ENCODE measurements at places on chromosomes 2 and 18.

- DNase-seq: no peak
Measured at GRCh38 chr2:17363846-17364245, 154.4 kb downstream of the RAD51AP2 start.

DNA sequence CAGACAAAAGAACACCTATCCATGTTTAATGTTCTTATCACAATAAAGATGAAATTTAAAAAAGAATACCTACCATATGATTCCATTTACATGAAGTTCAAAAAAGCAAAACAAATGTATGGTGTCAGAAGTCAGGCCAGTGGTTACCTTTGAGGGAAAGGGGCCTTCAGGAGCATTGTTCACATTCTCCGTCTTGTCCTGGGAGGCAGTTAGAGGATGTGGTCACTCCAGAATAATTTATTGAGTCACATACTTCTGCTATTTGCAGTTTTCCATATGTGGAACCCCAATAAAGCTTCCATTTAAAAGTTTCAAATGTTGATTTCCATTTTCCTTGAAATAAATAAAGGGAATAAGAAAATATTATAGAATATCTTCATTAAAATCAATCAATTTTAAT lies 41.6 kb upstream of the POU3F3 start:
- DNase-seq: no peak

DNA sequence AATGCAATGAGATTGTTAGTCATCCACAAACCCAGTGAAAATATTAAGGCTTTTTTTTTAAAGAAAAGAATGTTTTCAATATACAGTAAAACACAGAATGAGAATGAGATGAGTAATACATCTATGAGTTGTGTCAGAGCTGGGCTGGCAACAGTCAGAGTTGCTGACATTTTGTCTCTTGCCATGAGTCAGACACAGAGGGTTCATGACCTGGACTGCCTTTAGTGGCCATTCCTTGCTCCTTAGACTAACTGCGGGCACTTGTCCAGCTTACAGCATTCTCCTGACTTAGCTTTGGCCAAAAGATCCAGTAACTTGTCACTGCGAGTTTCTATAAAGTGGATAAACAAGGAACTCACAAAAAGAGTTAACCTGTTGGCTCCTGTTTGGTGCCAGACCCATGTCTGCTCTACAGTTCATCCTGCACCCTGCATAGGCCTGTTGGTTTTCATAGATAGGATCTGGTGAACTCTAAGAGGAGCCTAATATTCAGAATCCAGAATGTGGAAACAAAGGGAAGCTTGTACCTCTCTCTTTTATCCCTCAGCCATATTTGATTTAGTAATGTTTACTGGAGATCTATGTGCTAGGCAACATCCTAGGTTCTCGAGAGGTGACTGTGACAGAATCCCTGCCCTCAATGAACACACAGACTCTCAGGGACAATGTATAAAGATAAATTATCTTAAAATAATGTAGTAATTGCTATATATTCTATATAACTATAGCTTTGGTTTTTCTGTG lies 391.5 kb upstream of the VWC2L start:
- no peak for DNase-seq

DNA sequence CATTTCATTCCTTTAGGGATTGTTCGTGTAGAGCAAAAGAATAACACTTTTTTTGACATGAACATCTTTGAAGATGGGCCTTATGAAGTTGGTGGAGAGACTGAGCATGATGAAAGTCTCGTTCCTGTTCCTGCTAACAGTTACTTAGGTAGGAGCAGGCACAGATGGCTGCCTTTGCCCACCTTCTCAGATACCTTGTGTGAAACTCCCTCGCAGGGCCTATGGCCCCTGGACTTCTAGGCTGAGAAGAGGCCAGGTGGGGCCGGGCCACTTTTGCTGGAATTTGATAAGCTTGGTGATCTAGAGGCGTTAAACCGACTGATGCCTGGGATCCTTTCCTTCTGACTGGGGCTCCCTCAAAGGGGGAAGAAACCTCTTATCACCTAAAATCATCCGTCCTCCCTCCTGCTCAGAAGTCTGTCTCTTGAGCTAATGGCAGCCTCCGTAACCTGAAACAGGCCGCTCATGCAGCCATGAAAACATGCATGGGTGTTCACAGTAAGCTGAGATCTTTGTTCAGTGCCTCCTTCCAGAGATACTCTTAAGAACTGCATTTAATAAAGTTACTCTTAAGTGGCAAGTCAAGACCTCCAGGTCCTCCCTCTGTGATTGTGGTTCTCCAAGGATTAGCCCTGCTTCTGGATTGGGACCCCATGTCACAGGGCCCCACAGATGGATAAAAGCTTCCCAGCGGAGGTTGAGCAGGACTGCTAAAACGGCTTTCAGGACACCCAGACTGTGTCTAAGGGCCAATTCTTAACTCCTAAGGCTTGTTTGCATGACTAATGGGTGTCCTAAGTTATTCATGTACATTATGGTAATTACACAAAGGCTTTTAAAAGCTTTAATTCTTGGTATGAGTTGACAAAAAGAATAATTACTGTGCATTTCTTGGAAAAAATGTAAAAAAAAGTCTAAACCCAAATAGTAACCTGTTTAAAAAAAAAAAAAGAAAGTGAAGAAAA lies 43.9 kb downstream of the ITGA6 start:
- no peak for DNase-seq

DNA sequence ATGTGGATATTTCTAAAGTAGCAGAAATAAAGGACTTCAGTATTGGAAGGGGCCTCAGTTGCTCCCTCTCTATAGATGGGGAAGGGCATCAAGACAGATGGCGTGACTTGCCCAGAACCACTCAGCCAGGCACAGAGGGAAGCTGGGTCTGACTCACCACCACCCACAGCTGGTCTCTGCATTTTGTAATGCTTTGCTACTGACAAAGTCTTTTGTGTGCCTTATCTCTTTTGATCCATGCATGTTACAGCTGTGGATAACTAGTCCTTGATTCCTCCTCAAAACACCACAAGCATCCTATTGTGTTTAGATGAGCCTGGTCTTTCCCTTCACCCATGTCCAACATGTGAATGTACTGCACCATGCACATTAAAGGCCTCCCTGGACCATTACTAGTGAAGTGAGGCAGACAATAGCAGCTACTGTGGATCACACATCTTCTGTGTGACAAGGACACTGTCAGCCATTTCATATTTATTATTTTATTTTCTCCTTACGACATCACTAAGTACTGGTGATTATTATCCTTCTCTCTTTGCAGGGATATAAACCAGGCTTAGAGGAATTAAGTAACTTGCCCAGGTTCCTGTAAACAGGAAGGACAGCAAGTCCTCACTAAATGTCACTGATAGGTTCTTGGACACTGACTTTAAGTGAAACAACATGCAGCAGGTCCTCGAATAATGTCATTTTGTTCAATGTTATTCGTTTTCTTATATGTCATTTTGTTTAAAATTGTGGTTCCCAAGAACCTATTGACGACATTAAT lies 29.6 kb upstream of the IL37 start:
- DNase-seq: no peak

GRCh38 chr18:74468547-74469061 lies 11.5 kb upstream of the DIPK1C start:
- no peak for DNase-seq

DNA sequence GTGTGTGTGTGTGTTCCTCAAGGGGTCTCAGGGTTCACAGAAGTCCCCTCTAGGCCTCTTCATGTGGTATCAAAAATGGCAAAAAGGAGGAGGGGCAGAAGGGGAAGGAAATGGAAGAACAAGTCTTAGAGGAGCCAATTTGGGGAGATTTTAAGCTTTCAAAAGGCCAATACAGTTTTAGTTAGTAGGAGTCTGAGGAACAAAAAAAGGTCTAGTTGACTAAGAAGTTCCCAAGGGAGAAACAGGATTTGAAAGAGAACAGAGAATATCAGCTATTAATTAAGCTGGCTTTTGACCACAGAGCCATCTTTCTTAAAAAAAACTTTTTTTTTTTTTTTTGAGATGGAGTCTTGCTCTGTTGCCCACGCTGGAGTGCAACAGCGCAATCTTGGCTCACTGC lies 7.1 kb downstream of the RNF125 start:
- no peak for DNase-seq

DNA sequence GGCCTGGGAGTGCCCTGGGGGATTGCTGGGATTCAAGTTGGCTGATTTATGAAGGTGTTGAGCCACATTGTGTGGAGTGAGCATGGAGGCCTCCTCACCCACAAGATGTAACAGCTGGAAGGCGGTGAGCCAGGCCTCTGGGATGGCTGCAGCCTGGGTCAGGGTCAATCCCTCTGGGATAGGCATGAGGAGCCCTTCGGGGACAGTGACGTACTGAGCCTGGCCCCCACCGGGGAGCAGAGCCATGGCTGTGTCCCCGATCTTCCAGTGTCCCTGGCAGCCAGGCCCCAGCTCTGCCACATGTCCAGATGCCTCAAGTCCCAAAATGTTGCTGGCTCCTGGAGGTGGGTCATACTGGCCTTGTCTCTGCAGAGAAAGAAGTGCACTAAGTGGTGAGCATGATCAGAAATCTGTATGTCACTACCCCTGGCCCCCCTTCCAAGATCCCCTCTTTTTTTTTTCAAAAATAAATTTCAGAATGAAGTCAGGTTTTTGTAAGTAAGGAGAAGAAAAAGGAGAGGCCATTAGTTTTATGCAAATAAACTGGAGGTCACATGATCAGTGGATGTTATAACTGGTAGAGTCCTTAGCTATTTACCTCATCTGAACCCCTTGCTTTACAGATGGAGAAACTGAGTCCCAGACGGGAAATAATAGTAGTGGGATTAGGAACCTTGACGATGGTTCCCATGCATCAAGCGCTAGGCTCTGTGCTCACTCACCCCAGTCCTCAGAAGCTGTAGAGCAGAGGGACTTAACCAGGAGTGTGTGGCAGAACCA lies 1.7 kb downstream of the TP53I3 start:
- no peak for DNase-seq

- no peak for DNase-seq
Measured at GRCh38 chr18:78721238-78721875, 258.3 kb upstream of the SALL3 start.

- DNase-seq: no peak
Measured at GRCh38 chr2:207847098-207847806, 77.5 kb upstream of the FZD5 start.

DNA sequence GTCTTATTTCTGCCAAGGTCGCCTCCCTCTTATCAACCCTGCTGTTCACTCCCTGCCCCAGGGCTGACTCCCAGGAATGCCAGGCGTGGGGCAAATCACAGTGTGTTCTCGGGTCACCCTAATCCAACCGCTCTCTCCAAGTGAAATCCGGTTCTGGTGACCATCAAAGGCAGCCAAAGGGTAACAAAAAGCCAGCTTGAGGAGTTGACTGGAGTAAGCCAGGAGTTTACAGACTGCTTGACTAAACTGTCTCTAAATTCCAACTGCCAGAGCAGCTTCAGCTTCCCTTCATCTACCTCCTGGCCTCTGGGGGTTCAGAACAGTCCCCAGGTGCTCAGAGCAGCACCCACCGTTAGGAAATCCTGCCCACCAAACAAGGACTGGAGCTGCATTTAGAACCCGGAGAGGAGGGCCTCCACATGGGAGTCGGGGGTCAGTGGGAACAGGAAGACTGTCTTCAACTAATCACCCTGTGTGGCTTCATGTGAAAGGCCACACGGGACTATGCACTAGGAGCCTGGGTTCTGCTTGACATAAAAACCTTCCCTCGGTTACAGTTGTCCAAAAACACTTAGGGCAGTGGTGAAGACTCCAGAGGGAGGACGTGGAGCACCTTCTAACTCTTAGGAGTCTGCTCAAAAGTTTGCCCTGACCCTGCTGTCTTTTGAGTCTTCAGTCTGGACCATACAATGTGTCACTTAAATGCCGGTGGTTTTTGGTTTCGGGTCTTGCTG lies 24.2 kb upstream of the MCFD2 start:
- DNase-seq: no peak

DNA sequence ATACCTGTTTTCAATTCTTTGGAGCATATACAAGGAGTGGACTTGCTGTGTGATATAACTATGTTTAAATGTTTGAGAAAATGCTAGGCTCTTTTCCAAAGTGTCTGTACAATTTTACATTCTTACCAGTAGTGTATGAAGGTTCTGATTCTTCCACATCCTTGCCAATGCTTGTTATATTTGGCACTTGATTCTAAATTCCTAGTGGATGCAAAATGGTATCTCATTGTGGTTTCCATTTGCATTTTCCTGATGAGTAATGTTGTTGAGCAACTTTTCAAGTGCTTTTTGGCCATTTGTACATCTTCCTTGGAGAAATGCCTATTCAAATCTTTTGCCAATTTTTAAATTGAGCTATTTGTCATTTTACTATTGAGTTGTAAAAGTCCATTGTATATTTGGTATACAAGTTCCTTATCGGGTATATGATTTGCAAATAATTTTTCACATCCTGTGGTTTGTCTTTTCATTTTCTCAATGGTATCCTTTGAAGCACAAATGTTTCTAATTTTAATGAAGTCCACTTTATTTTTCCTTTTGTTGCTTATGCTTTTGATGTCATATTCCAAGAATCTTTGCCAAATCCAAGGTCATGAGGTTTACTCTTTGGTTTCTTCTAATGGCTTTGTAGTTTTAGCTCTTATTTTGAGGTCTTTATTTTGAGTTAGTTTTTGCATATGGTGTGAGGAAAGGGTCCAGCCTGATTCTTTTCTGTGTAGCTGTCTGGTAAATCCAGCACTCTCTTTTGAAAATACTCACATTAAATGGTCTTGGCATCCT lies 33.2 kb upstream of the CWC22 start:
- DNase-seq: no peak

DNA sequence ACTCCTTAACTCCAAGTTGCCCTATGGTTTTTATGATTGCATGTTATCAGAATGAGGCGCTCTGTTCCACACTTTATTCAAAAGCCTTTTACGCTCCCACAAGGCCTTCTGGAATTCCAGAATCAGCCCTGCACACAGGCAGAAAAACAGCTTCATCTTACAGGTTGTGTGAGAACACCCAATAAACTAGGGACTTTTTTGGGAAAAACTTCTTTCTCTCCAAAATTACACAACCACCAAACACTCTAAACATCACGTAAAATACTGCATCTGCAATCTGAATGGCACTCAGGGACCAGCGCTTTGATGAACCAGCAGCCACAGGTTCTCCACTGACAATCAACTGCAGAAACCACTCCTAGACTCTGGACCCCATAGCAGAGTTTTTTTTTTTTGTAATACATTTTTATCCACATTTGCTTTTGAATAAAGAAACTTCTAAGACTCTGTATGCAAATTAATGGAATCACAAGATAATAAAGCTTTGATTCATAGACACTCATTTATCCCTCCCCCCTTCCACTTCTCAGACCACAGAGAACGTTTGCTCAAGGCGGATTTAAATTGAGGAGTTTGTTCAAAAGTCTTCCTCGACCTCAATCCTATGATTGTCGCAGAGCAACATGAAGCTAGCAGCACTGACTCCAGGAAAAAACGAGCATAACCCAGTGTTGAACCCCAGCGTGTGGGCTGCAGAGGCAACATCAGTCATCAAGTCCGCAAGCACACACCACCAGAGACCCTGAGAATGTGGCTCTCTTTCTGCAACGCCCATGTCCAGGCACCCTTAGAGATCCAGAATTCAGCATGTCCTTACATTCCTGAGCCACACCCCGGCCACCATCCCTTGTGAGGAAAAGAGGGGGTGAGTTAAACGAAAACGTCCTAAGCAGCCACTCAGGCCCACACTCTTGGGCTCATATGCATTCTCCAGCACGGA lies 116.5 kb downstream of the MBP start:
- DNase-seq: no peak

- no peak for DNase-seq
Measured at GRCh38 chr2:37459095-37459981, 114.9 kb downstream of the QPCT start.

GRCh38 chr2:119425119-119425405 lies 6.6 kb upstream of the TMEM37 start:
- DNase-seq: no peak
